ENCODE measurements at places on chromosomes 1 and 21.

DNA sequence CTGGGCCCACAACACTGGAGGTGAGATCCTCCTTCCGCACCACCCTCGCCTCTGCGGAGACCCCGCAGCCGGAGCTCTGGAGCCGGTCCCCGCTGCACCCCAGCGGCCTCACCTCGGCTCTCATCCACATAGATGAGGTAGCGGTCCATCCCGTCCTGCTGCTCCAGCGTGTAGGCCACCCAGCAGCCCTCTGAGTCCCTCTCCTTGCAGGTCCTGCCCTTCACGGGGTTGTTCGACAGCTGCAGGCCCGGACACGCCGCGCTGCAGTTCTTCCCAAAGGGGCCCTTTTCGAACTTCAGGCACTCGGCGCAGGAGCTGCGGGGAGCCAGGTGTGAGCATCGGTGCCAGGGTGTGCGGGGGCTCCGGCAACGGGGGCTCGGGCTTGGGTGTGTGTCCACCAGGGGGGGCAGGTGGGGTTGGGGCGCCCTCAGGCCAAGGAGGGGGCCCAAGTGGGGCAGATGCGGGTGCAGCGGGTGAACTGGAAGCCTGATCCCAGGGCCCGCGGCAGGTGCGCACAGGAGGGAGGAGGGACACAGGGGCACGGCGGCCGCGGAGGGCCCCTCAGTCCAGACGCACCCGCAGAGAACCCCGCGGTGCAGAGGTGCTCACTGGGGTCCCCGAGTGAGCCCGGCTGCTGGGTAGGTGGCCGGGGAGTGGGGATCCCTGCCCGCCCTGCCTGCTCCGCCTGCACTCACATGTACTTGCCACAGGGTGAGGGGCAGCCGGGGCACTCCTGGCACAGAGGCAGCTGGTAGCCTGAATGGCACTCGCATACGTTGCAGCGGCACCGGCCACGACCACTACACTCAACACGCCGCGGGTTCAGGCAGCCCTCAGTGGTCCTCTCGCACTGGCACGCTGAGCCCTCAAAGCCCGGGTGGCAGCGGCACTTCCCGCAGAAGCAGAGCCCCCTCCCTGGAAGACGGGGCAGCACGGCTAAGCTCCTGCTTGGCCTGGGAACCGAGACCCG is 15.4 kb upstream of the PTTG1IP start:
- DNase-seq: no peak

- no peak for DNase-seq
These were observed 59.8 kb upstream of the ATP1B1 start for GRCh38 chr1:169046671-169047070.

- no peak for DNase-seq
These were observed 327.9 kb downstream of the VAV3 start for GRCh38 chr1:107637101-107637500.

GRCh38 chr1:43495204-43495603 is 35.5 kb upstream of the PTPRF start:
- no peak for DNase-seq

All from suprapubic skin (tissue), 4 donors.